ENCODE measurements at places on chromosomes 5 and 9.
A peak's percentile ranks its signal among the peaks of the same experiment; 100 is the strongest.

GRCh38 chr5:159096924-159097783, 2.6 kb downstream of the EBF1 start:
- peaks cover 31% of the 10 kb centered on the region for H3K27me3 ChIP-seq
- H3K36me3 ChIP-seq = no peaks in the 10 kb centered on the region
- H3K4me3 ChIP-seq = peak overlapping the region; percentile 67
- peaks cover 16% of the 10 kb centered on the region for H3K4me1 ChIP-seq
- DNase-seq = no peak

- no peak overlapping the region for H3K27ac ChIP-seq
- no peak overlapping the region for H3K4me3 ChIP-seq
- H3K27me3 ChIP-seq = no peaks in the 10 kb centered on the region
- H3K4me1 ChIP-seq = peaks cover 16% of the 10 kb centered on the region
Observed at GRCh38 chr9:35832814-35833213, 3.8 kb downstream of the TMEM8B start.

GRCh38 chr9:127489471-127490115, 38.3 kb downstream of the LRSAM1 start:
- DNase-seq = no peak
- no peak overlapping the region for H3K27ac ChIP-seq
- H3K4me1 ChIP-seq = no peaks in the 10 kb centered on the region

DNA sequence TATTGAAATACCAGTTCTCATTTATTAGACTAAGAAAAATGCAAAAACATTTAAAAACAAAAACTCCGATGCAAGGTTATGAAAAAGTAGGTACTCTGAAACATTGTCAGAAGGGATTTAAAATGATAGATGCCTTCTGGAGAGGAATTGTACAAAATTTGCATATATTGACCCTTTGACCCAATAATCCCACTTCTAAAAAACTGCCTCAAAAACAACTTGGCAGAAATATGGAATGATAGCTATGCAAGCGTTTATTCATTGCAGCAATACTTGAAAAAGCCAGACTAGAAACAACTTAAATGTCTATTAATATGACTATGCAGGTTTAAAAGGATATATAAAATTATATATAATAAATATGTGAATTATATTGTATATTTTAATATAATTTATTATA, 118.4 kb downstream of the PLK2 start:
- no peaks in the 10 kb centered on the region for H3K4me1 ChIP-seq
- no peaks in the 10 kb centered on the region for H3K36me3 ChIP-seq
- DNase-seq = no peak
- H3K4me3 ChIP-seq = no peak overlapping the region
- H3K27me3 ChIP-seq = no peaks in the 10 kb centered on the region

DNA sequence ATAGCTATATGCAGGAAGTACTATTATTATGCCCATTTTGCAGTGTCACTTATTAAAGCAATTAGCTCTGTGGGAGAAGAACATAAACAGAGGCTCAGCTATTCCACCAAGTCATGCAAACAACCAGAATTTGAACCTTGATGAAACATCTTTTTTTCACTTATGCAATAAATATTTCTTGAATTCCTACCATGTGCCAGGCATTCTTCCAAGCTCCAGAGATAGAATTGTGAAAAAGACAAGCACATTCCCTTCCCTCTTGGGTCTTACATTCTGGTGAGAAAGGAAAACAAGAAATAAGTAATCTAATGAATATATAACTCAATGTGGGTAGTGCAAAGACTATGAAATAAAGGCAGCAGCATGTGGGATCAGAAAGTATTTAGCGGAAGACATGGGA, 32.1 kb upstream of the ADRB2 start:
- no peaks in the 10 kb centered on the region for H3K36me3 ChIP-seq
- H3K4me1 ChIP-seq = peaks cover 24% of the 10 kb centered on the region
- H3K4me3 ChIP-seq = no peak overlapping the region
- no peaks in the 10 kb centered on the region for H3K27me3 ChIP-seq
- no peak for DNase-seq
- H3K27ac ChIP-seq = no peak overlapping the region

GRCh38 chr5:73899916-73900315, 273.9 kb downstream of the ARHGEF28 start:
- peaks cover 2% of the 10 kb centered on the region for H3K36me3 ChIP-seq
- H3K27me3 ChIP-seq = no peaks in the 10 kb centered on the region
- H3K4me1 ChIP-seq = peaks cover 12% of the 10 kb centered on the region
- no peak overlapping the region for H3K27ac ChIP-seq
